Activated naive CD8-positive, alpha-beta T cell treated with anti-CD3 and anti-CD28 coated beads, Interleukin-2, amount 50 U/mL, for 16 hours (primary cell): ENCODE measurements at places on chromosomes 6 and 20.

DNA sequence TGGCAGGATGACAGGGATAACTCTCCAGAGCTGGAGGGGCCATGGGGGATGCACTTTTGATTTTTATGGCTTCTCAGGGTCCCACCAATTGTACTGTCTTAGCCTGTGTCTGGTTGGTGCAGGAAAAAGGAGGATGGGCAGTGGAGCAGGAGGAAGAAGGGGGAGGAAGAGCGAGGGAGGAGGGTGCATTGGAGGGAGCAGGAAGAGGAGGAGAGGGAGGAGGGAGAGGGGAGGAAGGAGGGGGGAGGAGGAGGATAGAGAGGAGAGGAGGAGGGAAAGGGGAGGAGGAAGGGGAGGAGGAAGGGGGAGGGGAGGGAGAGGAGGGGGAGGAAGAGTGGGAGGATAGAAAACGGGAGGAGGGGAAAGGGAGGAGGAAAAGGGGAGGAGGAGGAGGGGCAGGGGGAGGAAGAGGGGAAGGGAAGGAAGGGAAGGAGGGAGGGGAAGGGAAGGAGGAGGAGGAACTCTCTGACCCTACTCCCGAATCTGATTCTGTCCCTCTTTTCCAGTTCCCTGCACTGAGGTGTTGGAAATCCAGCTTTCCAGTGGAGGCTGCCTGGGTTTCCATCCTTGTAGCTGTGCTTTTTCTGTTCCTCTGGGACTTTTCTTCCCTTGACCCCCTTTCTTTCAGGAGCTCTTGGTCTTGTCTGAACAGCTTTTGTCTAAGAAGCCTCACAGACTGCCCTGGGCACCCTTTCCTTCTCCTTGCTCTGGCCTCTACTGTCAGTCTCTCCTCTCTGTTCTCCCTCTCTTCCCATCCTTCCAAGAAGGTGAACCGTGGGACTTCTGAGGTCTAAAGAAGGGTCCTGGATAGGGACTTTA, 149.4 kb downstream of the DHX35 start:
- DNase-seq: no peak

DNA sequence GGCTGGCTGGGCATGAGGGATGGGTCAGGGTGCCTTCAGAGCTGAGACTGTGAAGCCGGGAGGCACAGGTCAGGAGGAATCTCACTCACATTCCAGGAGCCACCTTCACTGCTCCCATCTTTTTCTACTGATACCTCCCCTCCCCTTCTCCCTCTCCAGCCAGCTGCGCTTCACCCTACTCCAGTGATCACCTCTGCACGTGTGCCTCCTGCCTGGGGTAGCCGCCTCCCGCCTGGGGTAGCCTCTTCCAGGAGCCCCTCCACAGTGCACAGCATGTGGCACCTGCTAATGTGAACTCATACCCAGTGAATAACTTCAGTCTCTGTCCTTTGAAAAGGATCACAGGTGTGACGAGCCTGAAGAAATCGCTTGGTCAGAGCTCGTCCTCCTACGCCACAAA, 232.6 kb downstream of the TMEM242 start:
- no peak for DNase-seq

DNA sequence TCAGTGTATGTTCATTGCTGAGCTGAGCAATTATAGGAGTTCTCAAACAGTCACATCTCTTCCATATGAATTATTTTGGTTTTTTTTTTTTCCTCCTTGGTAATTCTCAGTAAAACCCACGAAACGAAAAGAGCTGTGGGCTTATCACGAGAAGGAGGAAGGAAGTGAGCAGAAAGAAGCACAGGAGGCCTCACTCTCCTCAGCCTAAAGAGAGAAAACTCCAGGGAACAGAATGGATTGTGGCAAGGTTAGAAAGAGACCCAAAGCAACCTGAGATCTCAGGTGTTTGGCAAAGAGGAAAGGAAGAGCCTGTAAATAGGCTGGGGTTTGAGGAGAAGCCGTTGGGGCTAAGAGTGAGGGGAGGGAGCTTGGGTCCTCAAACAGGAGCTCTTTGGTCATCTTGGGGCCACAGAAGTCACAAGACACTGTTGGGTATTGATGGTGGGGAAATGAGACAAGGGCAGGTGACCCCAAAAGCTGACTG, 67.8 kb upstream of the CITED2 start:
- no peak for DNase-seq

- DNase-seq: no peak
Observed at GRCh38 chr20:53652859-53653517, 59.3 kb upstream of the ZNF217 start.

- no peak for DNase-seq
Observed at GRCh38 chr6:24990236-24990845, 54.6 kb upstream of the RIPOR2 start.

- no peak for DNase-seq
Observed at GRCh38 chr6:18314317-18314997, 50.1 kb upstream of the DEK start.

DNA sequence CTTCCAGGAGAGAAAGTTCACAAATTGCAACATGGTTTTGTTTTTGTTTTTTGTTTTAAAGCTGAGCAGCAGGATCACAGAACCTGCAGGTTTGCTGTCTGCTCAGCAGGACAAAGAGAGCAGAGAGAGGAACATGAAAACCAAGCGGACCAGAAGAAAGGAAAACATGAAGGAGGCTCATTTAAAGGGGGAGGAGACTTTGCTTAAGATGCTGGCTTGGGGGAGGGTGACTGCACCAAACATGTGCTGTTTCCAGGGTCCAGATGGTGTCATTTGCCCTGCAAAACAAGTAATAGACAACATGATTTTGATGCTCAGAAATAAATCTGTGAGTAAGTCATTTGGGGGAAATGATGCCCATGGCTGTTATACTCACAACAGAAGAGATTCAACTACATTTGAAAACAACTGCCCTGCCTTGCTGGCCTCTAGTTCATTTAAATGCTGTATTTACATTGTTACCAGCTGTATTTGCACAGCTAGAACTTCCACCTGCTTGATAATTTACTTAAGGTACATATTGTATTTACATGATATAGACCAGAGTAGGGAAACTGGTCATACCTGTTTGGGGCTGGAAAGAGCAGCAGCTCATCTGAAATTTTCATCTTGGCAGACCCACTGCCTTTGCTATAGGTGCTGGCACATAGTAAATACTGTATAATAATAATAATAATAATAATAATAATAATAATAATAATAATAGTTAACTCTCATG, 32.2 kb upstream of the CHD6 start:
- DNase-seq: no peak

GRCh38 chr20:24648481-24648880, 179.1 kb downstream of the SYNDIG1 start:
- DNase-seq: no peak

- DNase-seq: no peak
Observed at GRCh38 chr6:113884011-113884410, 26.9 kb downstream of the MARCKS start.

- no peak for DNase-seq
Observed at GRCh38 chr6:90103056-90103800, 193.4 kb downstream of the BACH2 start.

GRCh38 chr6:41784581-41785171, 2.8 kb upstream of the TOMM6 start:
- DNase-seq: no peak

DNA sequence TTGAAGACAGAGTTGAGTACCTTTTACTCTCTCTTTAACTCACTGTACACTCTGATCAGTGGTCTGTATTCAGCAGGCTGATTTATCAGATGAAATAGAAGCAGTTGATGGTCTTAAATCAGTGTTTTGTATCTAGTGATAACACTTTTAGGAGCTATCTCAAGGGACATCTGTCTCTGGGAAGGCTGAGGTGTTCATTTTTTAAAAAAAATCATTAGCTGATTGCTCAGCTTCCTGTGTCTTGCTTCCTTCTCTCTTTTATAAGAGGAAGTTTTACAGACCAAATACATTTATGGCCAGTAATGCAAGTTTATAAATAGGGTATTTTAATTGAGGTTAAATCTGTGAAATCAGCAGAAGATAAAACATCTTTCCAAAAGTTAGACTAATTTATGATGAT, 12.0 kb upstream of the CCDC170 start:
- no peak for DNase-seq

DNA sequence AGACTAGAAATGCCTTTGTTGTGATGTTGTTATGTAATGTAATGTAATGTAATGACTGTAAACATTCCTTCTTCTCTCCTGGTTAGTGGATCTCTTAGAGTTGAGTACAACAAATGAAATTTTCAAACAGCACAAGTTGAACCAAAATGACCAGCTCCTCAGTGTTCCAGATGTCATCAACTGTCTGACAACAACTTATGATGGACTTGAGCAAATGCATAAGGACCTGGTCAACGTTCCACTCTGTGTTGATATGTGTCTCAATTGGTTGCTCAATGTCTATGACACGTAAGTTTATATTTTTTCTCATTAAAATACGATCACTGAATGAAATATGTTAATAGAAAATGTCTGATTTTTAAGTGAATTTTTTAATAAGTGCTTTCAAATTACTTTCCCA, 496.7 kb downstream of the UTRN start:
- no peak for DNase-seq

DNA sequence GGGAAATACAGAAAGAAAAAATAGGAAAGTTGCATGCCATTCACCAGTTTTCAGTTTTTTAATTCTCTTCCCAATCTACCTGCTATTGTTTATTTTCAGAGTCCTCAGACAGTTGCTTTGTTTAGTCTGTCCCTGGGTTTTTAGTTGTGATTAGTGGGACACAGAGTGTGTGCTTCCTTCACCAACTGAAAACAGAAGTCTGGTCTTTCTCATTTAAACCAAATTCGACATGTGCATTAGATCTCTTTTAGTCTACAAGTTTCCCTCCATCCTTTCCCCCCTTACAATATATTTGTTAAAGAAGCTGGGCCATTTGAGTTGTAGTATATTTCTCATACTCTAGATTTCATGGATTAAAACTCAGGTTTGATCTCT, 58.7 kb upstream of the STMND1 start:
- no peak for DNase-seq

- DNase-seq: no peak
Observed at GRCh38 chr6:27280064-27280539, 32.0 kb downstream of the POM121L2 start.

- DNase-seq: no peak
Observed at GRCh38 chr6:99119109-99120031, 171.6 kb upstream of the FBXL4 start.

- DNase-seq: no peak
Observed at GRCh38 chr6:161057103-161058091, 65.8 kb downstream of the MAP3K4 start.

DNA sequence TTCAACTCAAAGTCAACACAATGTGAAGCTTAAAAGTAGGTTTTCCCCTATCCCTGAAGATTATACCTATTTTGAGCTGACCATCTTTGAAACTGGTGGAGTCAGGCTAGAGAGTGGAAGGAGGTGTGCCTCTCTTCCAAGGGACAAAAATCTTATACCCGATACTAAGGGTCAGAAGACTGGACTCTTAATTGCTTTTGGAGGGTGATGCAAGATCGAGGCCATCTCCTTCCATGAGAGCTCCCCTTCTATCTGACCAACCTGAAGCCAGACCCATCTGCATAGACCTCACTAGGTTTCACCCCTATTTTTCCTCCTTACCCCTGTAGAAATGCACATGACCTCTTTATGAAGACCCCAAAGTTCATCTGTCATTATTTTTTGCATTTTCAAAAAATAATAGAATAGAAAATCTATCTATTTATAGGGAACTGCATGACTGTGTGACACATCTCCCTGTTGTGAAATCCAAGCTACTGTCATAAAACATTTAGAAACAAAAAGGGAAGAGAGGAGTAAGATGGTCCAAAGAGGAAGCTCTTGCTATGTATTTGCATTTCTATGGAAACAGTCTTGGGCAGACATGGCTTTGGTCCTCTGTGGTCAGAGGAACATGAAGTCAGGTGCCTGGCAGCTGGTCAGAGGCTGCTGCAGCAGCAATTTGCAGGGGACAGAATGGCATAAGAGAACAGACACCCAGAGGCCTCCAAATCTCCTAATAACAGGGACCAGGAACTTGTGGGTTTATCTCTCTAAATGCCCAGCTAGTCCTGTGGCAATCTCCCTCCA, 349.2 kb downstream of the MAFB start:
- no peak for DNase-seq

GRCh38 chr6:327538-328116, 35.3 kb downstream of the DUSP22 start:
- DNase-seq: no peak
